ENCODE measurements at places on chromosomes 5 and 9.
A peak's percentile ranks its signal among the peaks of the same experiment; 100 is the strongest.

DNA sequence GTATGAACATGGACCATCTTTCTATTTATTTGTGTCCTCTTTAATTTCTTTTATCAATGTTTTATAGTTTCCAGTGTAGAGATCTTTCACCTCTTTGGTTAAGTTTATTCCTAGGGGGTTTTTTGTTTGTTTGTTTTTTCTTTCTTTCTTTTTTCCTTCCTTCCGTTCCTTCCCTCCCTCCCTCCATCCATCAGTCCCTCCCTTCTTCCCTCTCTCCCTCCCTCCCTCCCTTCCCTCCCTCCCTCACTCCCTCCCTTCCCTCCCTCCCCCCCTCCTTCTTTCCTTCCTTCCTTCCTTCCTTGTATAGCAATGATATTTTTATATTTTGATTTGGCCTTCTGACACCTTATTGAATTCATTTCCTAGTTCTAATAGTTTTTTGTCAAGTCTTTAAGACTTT, 23.4 kb upstream of the IGFBPL1 start:
- DNase-seq: no peak

DNA sequence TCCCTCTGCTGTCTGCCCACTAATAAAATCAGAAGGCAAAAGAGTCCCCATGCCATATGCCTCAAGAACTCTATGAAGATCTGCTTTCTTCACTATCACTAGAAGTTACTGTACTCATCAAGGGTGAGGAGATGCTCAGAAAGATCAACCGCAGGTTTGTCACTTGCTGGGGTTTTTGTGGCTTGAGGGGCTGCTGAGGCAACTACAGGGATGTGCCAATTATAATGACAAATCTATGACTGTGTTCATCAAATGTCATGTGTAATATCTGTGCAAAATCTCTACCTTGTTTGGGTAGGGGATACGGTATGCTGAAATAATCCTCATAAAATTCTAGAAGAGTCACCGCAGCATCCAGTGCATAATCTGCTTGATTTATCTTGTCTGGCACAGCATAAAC, 13.0 kb downstream of the ERAP1 start:
- DNase-seq: peak; percentile 24

- no peak for DNase-seq
Measured at GRCh38 chr9:115130176-115130575, 12.2 kb upstream of the TNC start.

DNA sequence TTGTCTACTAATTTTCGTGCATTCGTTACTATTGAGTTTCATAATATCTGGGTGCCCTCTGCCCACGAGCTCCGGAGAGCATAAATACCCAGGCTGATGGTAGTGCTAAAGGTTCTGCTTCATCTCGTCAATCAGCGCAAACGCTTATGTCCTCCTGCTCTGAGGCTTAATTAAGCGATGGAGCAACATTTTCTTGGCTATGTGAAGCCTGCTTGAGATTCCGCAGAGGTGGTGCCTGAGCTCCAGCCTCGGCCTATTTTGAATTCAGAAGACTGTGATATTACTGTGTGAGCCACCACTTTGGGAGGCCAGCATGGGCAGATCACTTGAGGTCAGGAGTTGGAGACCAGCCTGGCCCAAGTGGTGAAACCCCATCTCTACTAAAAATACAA, 44.8 kb downstream of the ANXA2R start:
- no peak for DNase-seq

- peak; percentile 27 for DNase-seq
Measured at GRCh38 chr5:150448952-150449516, 505 bp downstream of the RPS14 start.

DNA sequence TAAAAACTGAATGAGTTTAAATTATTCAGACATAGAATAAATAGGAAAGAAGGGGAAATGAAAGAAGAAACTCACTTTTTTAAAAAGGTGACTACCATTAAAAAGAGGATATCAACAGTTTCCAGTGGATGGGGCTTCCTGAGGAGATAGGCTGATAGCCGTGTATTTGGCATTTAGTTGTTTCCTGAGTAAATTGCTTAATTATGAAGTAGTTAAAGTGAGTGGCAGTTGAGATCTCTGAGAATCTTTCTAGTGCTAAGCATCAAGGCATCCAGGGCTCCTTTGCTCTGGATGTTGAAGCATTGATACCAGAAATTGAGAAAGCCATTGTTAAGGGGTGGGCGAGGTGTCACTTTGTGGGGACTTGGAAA, 2.7 kb downstream of the TNFAIP8 start:
- DNase-seq: no peak

GRCh38 chr5:2550509-2550908, 201.0 kb downstream of the IRX2 start:
- DNase-seq: no peak

- DNase-seq: no peak
Measured at GRCh38 chr5:124512236-124512635, 234.2 kb downstream of the ZNF608 start.

DNA sequence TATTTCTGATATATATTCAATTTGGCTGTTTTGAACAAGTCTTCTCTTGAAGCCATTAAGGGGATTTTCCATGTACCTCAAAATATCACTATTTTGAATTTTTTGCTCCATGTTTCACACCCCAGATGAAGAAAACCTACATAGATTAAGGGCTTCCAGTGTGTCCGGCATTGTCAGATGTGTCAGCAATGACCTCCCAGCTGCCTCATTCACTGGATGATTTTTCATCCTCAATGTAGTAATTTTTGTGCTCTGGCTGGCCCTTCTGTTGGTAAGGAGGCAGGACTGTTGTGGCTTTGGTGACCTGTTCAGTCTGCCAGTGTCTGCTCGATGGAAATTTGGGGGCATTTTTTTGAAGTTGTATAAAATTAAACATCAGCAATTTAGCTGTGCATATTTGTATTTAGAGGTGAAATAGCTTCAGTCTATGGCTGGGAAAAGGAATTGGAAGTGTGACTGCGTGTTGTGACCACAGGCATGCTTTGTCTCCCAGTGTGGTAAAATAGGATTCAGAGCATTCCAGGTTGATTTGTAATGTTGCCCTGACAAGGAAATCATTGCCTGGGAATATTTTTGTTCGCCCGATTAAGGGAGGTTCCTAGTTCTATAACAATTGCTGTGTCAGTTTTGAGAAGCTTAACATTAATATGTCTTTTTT, 312.4 kb downstream of the ARHGEF28 start:
- no peak for DNase-seq

DNA sequence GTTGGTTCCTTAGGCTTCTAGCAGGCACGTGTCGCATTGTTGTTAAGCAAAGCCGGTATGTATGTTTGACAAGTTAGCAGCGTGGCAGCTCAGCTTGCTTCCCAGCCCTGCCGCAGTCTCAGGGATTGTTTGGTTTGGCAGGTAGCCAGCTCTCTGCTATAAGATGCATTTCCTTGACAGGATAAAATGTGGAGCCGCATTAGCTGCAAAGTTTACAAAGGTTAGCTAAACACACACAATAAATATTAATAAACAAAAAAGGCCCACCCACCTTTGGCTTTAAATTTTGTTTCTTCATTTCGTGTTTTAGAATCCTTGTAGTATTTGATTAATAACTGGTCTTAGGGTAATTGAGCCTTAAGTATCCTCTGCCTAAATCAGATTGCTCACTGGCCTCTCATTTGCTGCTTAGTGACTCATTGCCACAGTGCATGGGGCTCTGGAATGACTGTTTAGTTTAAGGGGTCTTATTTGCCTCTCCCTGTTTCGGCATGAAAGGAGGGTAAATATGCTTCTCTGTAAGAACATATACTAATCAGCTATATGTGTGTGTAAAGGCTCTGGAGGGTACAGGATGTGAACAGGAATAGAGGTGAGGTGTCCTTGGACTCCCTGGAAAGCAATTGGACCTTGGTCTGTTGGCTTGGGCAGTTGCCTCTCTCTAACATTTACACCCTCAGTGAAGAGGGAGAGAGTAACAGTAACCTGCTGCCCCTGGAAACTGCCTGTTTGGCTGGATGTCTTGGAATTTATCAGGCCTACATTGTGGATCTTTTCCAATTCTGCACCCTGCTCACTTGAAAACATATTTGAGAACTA, 122.0 kb downstream of the GDNF start:
- no peak for DNase-seq

DNA sequence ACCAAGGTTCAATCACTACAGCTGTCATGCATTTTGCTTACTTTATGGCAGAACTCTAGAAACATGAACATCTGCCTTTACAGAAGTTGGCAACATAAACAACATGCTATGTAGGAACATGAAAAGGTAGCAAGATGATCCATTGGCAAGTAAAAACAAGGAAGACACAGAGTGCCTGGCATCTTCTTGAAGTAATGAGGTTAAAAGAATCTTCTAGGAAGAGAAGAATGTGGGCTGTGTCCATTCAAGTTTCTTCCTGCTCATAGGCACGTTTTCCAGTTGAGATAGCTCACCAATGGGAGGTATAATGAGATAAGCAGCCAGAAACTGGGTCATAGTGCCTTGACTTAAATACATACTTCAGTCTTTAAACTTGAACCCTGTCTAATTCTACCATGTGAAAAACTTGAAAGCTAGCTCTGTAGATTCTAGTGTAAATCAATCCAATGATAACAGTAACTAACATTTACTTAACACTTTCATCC, 109.4 kb upstream of the PRLR start:
- DNase-seq: no peak

GRCh38 chr5:36208786-36209185, 32.9 kb downstream of the NADK2 start:
- no peak for DNase-seq

GRCh38 chr9:27799326-27799725, 226.0 kb upstream of the C9orf72 start:
- DNase-seq: no peak

GRCh38 chr9:129459547-129460322, 161.2 kb downstream of the C9orf50 start:
- peak; percentile 12 for DNase-seq

- DNase-seq: no peak
Measured at GRCh38 chr9:81052846-81053245, 636.5 kb downstream of the TLE1 start.

DNA sequence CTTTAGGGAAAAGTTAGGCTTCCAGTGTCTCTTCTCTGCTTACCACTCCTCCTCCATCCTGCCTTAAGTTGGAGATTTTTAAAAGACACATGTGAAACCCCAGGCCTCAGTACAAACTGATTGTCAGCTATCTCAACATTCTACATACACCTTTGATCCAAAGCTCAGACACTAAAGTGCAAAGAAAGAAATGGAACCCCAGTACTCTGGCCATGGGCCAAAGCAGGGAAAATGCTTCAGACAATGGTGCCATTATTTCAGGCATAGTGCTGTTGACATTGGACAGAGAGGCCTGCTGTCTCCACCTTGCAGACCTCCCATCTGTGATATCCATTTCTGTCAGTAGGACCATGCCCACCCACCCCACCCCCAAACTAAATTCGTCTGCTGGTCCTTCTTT, 49.1 kb downstream of the G3BP1 start:
- DNase-seq: no peak

- DNase-seq: no peak
Measured at GRCh38 chr9:6564360-6564759, 81.2 kb downstream of the GLDC start.

DNA sequence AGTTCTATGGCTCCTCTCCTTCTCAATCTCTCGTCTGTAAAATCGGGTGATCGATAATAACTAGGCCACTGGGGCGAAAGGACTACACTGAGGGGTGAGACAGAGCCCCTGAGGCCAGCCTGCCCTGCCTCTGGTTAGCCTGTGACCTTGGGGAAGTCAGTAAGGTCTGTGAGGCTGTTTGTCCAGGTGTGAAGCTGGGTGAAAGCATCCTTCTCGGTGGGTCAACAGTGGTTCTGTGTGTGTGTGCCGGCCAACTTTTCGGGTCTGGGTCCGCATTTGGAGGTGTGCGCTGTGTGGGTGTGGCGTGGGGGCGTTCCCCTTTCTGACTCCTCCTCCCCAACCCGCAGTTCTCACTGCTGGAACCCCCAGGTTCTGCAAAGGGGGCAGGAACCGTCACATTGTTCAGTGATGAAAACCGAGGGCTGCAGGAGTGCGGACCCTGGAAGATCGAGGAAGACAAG, 5.0 kb upstream of the RNF44 start:
- peak; percentile 66 for DNase-seq

GRCh38 chr5:158773161-158773560, 326.6 kb downstream of the EBF1 start:
- DNase-seq: no peak

DNA sequence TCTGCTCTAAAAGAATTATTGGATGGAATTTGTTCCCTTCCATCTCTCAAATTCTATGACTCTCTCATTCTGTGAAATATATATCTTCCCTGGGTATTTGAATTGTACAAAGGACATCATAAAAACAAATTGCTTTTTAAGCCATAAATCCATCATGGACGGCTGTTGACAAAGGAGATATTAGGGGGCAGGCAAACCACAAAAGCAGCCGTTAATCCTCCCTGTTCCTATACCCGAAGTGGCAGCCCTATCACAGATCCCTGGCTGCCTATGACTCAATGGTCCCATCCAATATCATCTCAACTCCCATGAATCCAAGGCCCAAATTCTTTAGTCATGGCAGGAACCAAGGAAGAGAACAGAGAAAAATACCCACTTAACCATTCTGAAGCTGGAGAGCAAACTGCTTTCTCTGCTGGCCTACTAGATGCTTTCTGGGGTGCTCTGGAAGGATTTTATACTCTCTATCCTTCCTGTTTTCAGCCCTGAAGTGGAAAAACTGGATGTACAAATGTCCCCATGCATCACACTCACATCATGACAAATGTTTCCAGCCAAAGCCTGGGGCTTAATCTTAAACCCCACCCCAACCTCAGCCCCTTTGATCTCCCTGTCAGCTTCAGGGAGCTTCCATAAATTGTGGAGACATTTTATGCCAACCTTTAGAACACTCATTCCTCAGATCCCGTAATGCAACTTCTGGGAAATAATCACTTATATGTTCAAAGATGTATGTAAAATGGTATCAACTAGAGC, 59.5 kb downstream of the FAM114A2 start:
- DNase-seq: no peak

DNA sequence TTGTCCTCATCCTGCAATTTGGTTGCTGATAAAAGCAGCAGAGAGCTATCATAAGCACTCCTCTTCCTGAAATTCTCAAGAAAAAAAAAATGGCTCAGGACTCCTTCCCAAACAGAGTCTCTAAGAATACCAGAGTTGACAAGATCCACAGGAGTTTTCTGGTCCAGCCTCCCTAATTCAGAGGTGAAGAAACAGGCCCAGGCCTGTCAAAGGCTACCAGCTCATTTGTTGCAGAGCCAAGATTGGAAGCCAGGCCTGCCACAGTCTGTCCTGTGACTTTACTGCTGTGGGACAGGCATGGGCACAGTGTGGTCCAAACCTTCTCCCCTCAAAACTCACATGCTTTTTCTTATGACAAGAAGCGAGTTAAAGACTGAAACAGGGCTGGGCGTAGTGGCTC, 41.5 kb downstream of the NIPSNAP3B start:
- DNase-seq: no peak

- DNase-seq: no peak
Measured at GRCh38 chr9:110111868-110112267, 96.1 kb downstream of the C9orf152 start.

- no peak for DNase-seq
Measured at GRCh38 chr9:80292231-80292630, 720.5 kb downstream of the TLE4 start.

GRCh38 chr9:113851873-113852272, 24.2 kb upstream of the ZNF618 start:
- no peak for DNase-seq

All from CD4-positive, alpha-beta memory T cell (primary cell).